ENCODE measurements at places on chromosomes 12 and 14.

GRCh38 chr12:3255057-3255456 lies 177.9 kb downstream of the TSPAN9 start:
- DNase-seq, result no peak

DNA sequence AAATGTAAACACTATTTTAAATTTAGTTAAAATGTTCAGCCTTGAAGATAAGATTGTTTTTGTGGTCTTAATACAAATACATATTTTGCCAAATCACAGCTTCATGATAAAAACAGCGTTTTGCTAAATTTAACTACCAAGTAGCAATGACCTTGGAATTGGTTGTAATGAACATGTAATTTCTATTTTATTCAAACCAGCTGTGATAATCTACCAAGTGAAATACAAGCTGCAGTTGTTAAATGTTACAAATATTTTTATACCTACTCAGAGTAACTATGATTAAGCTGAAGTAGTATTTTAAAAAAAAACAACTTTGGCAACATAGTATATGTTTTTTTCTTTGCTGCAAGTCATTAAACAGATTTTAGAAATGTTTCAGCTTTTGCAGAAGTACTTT lies 96.2 kb downstream of the CPSF2 start:
- DNase-seq, result peak; percentile 48

- DNase-seq, result no peak
Measured at GRCh38 chr12:104911942-104912341, 46.1 kb downstream of the SLC41A2 start.

DNA sequence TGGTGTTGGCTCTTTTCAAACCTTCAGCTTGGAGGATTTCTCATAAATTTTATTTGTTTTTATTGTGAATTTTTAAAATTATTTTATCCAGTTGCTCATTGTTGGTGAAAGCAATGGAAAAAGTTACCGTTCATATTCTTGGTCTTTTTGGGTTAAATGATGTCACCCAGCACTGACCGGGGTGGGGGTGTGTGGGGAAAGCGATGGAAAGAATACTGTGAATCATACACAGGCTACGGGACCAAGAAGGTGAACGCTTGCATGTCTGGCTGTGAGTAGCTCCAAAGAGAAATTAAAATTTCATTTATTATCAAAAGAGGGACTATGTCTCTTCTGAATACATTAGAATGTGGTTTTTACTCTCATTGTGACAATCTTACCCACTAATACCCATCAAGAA lies 430.1 kb downstream of the AEBP2 start:
- DNase-seq, result no peak

DNA sequence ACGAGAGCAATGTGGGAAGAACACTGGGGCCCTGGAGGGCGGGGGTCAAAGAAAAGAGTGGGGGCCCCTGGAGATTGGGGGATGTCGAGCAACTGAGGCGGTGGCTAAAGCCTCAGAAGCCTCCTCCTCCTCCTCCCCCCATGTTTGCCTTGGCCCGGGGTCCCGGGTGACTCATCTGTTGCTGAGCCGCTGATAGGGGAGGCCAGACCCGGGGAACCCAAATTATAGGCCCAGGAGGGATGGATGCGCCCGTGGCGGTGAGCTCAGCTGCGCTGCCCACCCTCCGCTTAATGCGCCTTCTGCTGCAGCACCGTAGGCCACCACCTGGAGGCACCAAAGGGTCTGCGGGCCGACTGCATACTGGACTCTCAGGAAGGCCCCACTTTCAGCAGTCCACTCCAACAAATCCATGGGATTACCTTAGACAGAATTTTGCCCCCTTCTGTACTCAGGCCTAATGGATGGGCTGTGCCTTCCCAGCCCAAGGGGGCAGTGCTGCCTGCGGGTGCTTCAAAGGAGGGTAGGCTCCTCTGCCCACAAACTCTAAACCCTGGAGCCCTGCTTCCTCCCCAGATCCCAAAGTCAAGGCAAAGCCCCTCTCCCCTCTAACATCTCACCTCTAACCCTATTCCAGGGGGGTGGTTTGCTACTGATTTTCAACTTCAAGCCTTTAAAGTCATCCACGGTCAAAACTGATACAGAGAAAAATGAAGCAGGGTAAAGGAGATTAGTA lies 2.6 kb upstream of the WNT10B start:
- DNase-seq, result peak; percentile 75

DNA sequence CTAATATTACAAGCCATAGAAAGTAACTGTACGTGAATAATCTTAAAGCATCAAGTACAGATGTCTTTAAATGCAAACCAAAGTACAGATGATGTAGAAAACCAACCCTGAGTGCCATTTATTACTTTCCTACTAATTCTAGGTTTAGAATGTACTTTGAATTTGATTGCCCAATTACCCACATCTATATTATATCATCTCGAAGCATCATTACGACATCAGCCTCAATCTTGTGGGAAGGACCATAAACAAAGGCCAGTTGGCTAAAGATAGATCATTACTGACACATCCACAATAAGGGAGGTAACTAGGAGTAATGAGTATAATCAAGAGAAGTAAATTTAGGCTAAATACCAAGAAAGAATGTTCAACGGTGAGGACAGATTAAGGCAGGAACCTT lies 478.9 kb downstream of the BCAT1 start:
- no peak for DNase-seq

DNA sequence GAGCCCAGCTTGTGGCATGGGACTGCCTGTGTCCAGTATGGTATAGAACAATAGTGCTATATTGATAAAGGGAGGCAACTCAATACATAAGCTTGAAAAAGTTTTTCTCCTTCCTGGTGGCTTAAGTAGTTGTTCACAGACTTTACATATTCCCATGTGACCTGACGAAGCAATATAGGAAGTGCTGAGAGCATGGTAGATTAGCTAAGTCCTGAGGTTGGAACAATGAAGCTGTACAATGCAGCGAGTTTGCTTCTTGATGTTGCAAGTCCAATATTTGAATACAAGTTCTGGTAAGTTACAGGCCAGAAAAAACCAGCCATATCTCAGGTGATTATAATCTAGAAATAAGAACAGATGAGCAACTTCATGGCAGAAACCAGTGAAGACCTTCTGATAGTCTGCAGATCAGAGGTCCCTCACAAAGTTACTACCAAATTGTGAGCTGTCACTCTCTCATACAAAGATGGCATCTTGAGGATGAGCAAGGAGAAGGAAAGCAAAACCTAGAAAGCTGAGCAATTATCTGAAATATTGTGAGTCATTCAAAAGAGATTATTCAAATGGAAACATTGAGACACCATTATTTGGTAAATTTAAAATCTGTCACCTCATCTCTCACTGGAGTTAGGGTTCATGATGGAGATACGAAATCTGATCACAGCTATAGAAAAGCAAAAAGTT lies 72.9 kb upstream of the BTG1 start:
- DNase-seq, result no peak

DNA sequence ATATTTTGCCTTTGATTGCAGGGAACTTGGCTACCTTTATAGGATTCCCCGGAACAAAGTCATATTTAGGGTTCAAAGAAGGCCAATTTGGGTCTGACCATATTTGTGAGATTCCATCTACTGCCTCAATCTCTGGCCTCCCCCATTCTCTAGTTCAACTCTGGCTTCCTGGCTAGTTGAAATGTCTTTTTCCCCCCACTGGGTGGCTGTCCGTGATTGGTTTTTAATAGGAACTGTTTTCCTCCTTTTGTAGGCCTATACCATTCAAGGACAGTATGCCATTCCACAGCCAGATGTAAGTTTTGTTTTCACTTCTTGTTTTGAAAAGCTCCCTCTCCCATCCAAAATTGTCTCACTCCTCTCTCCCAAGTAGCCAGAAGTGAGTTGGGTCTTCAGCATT lies 13.8 kb downstream of the PCBP2 start:
- no peak for DNase-seq

Measured in kidney (tissue), 22 donors.